Activated CD4-positive, alpha-beta memory T cell treated with anti-CD3 and anti-CD28 coated beads, Interleukin-2, amount 10 ng/mL, durations not matched to agents 7 days and 5 days (primary cell): ENCODE measurements at places on chromosomes 7 and 10.

GRCh38 chr10:11036424-11037011 lies 18.8 kb downstream of the CELF2 start:
- H3K27ac ChIP-seq = no peak overlapping the region
- H3K27me3 ChIP-seq = peaks cover 45% of the 10 kb centered on the region
- H3K4me1 ChIP-seq = peaks cover 7% of the 10 kb centered on the region
- no peak for DNase-seq
- H3K36me3 ChIP-seq = no peaks in the 10 kb centered on the region
- H3K4me3 ChIP-seq = no peak overlapping the region

DNA sequence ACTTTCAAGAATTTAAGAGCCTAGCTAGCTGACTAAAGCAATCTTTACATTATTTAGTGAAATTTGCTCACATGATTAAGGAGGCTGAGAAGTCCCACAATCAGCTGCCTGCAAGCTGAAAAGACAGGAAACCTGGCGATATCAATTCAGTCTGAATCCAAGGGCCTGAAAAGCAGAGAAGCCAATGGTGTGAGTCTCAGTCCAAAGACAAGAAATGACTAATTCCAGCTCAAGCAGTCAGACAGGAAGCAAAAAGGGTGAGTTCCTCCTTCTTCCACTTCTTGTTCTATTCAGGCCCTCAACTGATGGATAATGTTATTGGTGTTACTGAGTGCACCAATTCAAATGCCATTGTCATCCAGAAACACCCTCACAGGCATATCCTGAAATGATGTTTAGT lies 1231.6 kb upstream of the CELF2 start:
- no peak for DNase-seq
- no peaks in the 10 kb centered on the region for H3K36me3 ChIP-seq
- no peaks in the 10 kb centered on the region for H3K27me3 ChIP-seq
- H3K27ac ChIP-seq = no peak overlapping the region

GRCh38 chr7:29319719-29320521 lies 125.3 kb downstream of the CHN2 start:
- no peak for DNase-seq
- no peak overlapping the region for H3K27ac ChIP-seq
- H3K27me3 ChIP-seq = peaks cover 4% of the 10 kb centered on the region
- no peaks in the 10 kb centered on the region for H3K4me1 ChIP-seq
- H3K36me3 ChIP-seq = no peaks in the 10 kb centered on the region
- H3K4me3 ChIP-seq = no peak overlapping the region

DNA sequence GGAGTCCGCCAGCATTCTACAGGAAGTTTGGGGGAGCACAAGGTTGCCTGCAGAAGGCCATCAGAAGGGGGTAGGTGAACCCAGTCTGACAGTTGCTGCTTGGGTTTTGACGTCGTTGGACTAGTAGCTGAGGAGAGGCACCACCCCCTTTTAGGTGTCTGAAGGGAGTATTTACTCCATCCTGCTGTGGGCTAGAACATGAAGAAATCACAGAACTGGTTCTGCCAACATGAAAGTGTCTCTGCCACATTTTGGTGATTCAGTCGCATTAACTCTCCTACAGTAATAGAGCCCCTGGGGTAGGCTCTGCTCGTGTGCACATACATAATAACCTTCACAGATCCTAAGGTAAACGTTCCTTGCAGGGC lies 834 bp upstream of the TRIL start:
- no peak overlapping the region for H3K27ac ChIP-seq
- peaks cover 8% of the 10 kb centered on the region for H3K4me1 ChIP-seq
- no peaks in the 10 kb centered on the region for H3K36me3 ChIP-seq
- DNase-seq = no peak
- peaks cover 42% of the 10 kb centered on the region for H3K27me3 ChIP-seq
